Retina (tissue), 1 donor: ENCODE measurements at places on chromosomes 1 and 21.

- no peak for DNase-seq
Measured at GRCh38 chr21:37551331-37551992, 184.9 kb downstream of the DYRK1A start.

- no peak for DNase-seq
Measured at GRCh38 chr1:75129660-75129982, 4.6 kb upstream of the LHX8 start.

DNA sequence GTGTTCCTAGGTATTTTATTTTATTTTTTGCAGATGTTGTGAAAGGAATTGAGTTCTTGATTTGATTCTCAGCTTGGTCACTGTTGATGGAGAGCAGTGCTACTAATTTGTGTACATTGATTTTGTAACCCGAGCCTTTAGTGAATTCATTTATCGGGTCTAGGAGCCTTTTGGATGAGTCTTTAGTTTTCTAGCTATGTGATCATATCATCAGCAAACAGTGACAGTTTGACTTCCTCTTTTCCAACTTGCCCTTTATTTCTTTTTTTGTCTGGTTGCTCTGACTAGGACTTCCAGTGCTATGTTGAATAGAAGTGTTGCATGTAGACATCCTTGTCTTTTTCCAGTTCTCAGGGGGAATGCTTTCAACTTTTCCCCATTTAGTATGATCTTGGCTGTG, 138.9 kb downstream of the LHX8 start:
- DNase-seq, result no peak

GRCh38 chr1:3013371-3014049, 7.8 kb upstream of the ACTRT2 start:
- no peak for DNase-seq

DNA sequence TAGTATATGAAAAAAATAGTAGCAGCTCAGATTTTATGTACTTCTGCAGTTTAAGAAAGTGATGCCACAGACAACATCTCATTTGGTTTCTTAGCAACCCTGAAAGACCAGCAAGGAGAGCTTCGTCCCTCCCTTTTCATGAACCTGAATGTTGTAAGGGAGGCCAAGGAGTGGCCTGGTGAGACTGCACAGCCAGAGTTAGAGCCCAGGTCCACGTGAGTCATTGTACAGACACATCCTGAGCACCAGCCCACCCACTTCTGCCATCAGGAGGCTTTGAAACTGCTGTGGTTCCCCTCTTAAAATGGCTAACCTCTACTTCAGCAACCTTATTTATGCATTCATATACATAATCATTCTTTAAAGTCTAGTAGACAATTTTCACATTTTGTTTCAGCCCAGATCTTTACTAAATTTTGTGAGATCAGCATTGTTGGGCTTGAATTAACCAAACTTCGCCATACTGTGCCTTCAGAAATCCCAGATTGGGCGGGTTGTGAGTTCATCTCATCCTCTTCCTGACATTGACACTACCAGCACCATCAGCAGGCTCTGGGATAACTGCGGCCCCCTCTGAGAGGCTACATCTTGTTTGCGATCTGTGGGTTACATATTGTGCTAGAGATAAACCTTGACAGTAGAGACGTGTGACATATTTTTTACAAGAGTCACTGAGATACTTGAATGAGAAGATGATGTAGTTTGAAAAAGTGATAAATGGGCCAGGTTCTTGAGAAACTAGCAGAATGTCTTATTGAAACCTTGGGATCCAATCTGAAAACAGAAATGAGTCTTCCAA, 106.7 kb downstream of the CAMTA1 start:
- no peak for DNase-seq

- DNase-seq, result no peak
Measured at GRCh38 chr1:74715236-74715502, 17.7 kb downstream of the CRYZ start.

DNA sequence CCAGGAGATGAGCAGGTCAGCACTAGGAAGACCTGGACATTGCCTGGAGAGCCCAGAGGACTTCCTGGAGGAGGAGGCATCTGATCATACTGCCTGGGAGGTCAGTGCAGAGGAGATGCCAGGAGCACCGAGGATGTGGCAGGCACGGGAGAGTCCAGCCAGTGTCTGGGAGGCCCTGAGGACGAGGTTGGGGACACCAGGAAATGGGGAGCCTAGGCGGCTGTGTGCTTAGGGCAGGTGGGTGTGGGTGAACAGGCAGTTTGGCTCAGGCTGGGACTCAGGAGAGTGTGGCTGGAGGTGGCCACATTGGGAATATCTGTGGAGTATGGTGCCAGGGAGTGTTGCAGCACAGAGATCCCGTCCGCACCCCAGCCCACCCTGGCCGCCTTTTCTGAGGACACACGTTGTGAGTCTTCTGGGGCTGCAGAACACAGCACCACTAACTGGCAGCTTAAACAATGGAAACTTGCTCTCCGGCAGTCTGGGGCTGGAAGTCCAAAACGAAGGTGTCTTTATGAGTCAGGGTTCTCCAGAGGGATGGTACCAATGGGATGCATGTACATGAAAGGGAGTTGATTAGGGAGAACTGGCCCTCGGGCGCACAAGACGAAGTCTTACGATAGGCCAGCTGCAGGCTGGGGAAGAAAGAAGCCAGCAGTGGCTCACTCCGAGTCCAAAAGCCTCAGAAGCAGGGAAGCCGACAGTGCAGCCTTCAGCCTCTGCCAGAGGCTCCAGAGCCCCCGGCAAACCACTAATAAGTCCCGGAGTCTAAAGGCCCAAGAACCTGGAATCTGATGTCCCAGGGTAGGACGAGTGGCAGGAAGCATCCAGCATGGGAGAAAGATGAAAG, 58.0 kb downstream of the FAAP20 start:
- no peak for DNase-seq
